CD4-positive, alpha-beta T cell treated with Interleukin-21 for 1 hour (primary cell): ENCODE measurements at places on chromosomes 7 and 10.

DNA sequence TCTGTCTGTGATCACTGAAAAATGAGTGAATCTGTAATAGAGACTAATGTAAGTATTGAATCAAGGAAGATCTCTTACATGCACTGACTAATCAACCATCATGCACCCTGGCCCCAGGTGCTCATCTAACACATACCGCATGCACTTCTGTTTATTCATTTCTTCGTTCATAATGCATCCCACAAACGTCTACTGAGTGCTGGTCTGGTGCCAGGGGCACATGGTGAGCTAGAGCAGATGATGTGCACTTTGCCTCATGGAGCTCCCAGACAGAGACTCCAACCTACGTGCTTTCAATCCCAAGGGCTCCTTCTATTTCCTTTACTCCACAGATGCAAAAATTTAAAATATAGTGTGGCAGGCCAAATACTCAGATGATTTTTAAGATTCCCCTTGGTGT, 10.7 kb downstream of the C10orf90 start:
- DNase-seq: no peak

DNA sequence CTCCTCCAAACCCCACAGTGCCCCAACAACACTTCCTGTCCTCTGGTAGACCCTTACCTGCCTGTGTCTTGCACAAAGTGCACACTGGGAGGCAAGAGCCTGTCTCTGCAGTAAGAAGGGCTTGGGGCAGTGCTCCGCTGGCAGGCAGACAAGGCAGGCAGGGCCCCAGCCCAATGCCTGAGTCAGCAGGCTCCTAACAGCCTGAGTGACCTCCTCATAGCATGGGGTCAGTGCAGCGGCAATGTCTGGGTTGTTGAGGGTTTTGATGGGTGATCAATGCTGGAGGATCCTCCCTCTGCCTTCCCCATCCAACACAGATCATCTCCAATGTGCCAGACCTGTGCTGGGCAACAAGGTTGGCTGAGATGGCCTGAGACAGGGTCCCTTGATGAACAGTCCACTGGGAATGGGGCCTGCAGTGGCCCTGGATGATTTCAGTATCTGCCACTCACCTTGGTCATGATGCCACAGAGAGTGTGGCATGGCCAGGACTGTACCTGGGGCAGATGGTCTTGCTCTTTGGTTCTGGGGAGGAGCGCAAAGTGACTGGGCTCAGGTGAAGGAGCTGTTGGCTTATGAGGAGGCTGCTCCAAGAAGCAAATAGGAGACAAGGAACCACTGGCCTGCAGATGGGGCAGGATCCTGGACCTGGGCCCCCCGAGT, 55.6 kb upstream of the CAMK2B start:
- DNase-seq: no peak

GRCh38 chr7:95622001-95622549, 25.8 kb upstream of the PDK4 start:
- DNase-seq: no peak

DNA sequence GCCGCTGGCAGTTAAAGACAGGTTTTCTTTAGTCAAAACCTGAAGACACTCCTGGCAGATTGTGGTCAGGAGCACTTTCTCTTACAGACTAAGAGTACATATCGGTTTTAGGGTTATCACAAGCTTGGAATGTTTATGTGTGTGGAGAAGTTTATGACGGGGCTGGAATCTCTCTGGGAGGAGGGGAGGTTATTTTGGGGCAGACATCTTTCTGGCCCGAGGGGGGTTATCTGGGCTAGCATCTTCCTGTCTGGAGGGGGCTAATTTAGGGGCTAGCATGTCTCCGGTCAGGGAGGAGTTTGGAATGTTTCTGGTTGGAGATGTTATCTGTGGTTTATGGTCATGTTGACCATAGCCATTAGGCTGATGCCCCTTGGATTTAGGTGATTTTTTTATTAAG, 141.2 kb upstream of the KIF5B start:
- no peak for DNase-seq

DNA sequence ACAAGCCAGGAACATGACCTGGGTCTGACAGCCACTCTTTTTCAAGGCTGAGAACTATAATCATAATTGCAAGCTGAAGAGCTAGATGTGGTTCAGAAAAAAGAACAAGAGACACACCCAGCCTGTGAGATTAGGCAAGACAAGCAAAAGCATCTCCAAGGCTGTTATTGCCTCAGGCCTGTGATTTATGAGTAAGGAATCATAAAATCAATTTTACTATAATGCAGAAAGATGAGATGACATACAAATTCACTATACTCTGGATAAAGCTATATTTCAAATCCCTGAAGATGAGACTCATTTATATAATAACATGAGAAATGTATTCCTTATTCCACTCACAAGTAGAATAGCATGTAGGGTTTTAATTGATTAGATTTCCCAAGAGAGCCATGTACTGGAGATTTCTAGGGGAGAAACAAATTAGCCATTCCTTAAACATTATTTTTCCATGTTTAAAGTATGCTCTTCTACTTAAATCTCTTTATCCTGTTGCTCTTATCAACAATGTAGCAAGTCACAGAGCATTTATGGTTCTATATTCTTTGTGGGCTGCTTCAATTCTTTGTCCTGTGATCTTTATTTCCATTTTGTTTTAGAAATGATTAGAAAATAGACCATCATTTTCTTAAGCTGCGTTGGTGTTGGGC, 47.4 kb downstream of the FHIP2A start:
- DNase-seq: no peak

GRCh38 chr7:76430836-76431235, 6.1 kb downstream of the ZP3 start:
- DNase-seq: no peak

DNA sequence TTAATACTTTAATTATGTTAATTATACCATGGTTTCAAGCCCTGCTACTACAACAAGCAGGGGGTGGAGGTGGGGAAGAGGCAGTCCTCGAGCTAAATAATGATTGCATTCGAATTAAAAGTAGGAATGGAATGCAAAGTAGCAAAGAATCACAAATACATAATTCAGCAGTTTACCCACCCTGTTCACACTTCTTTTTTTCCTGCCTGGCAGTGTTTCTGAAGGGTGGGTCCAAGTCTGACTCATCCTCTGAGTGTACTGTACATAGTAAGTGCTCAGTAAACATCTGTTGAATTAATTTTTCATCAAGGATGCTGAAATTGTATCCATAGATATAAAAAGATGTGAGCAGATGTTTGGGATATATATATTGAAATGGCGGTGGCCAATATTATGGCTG, 778.8 kb downstream of the LRMDA start:
- no peak for DNase-seq
